Stimulated activated CD8-positive, alpha-beta memory T cell treated with anti-CD3 and anti-CD28 coated beads, Interleukin-7, amount 100 ng/mL, for 1 hour (primary cell): ENCODE measurements at places on chromosomes 6 and 20.

DNA sequence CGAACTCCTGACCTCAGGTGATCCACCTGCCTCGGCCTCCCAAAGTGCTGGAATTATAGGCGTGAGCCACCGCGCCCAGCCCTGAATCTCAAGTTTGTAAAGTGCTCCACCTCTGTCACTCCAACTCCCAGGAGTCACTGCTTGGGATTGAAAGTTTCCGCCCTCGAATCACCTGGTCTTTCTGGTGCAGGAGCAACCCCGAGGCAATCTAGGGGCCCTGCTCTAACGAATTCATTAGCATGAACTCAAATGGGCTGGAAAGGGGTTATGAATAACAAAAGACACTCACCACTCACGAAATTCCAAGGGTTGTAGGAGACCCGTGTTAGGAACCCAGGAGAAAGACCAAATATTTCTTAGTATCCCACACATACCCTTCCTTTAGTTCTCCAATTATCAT is 26.1 kb downstream of the RBCK1 start:
- DNase-seq, result no peak

DNA sequence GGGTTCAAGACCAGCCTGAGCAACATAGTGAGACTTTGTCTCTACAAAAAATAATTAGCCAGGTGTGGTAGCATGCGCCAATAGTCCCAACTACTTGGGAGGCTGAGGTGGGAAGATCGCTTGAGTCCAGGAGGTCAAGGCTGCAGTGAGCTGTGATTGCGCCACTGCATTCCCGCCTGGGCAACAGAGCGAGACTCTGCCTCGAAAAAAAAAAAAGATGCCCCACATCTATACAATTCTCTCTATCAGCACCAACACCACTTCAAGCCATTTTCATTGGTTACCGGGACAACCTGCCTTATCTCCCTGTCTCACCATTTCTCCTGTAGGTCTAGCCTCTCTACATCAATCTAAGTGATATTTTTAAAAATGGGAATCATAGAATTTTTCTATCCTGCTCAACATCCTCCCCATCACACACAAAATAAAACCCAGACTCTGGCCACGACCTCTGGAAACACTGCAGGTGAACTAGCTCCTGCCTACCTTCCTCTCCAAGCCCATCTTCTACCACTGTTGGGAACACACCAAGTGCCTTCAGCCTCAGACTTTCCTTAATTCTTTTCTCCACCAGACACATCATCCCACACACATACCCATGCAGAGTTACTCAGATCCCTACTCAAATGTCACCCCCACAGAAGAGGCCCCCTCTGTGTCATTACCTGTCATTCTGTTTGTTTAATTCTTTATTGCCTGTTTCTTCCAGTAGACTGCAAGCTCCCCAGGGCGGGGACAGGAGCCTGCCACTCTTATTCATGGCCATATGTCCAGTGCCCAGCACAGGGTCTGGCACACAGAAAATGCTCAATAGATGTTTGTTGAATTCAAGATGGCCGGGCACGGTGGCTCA is 9.6 kb upstream of the PLTP start:
- no peak for DNase-seq

- no peak for DNase-seq
Observed at GRCh38 chr6:56756219-56756789, 113.6 kb upstream of the DST start.

GRCh38 chr20:15107931-15108330 is 770.5 kb upstream of the FLRT3 start:
- no peak for DNase-seq

DNA sequence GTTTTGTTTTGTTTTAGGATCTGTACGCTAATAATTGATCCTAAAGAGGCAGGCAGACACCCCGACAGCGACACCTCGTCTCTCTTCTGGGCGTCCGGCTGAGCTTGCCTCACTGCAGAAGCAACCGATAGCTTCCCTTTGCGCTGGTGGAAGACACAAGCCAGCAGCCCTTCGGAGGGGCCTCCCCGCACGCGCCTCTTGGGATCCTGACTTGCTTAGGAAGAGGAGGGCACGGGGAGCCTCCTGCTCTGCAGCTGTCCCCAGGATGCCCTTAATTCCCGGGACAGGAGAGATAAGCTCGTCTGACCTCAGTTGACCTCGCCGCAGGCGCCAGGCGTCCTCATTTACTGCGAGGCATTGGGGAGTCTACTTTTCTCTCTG is 94.0 kb downstream of the CD83 start:
- DNase-seq, result no peak

DNA sequence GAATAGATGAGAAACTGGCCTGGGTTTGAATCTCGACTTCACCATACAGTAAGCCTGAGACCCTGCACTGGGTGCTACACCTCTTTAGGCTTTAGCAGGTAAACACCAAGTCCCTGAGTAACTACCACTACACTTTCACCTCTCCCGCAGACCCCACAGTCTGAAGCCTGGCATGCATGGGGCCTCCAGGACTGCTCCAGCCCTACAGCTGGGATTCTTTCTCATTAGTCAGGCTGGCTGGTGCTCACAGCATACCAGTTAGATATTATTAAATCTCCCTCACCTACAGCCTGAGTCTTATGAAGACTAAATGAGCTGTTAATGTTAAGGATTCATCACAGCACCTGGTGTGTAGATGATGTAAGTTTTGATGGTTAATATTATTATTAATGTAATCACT is 388.7 kb downstream of the ARHGAP18 start:
- no peak for DNase-seq

DNA sequence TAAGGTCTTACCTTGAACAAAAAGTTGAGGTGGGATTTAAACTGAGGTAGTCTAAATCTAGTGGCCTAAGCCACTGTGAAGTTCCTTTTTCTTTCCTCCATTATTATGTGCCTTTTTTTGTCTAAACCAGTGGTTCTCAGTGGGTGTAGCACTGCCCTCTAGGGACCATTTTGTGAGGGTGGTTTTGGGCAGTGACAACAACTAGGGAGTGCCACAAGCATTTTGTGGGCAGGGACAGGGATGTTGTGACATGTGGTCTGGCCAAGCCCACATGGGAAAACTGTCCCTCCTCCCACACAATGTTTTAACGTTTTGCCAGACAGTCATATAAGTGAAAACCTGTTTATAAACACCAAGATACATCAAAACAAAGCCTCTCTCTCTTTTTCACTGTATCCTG is 899.4 kb upstream of the FLRT3 start:
- DNase-seq, result no peak

DNA sequence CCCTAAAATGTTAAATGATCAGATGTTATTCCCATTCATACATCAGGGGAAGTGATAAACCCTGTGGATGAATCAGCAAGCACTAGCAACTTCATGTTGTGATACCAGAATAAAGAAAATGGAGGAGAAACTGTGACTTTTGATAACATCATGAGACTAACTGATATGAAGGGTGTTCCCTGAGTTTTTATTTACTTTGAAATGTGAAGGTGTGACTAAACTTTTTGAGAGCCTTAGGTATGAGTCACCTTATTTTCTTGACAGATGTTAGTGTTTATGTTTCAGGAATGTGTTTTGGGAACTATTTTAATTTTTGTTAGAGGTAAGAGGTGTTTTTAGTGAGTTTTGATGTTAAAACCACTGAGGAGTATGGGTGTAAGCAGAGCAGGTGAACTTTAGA is 4.4 kb downstream of the PARD6B start:
- DNase-seq, result no peak

DNA sequence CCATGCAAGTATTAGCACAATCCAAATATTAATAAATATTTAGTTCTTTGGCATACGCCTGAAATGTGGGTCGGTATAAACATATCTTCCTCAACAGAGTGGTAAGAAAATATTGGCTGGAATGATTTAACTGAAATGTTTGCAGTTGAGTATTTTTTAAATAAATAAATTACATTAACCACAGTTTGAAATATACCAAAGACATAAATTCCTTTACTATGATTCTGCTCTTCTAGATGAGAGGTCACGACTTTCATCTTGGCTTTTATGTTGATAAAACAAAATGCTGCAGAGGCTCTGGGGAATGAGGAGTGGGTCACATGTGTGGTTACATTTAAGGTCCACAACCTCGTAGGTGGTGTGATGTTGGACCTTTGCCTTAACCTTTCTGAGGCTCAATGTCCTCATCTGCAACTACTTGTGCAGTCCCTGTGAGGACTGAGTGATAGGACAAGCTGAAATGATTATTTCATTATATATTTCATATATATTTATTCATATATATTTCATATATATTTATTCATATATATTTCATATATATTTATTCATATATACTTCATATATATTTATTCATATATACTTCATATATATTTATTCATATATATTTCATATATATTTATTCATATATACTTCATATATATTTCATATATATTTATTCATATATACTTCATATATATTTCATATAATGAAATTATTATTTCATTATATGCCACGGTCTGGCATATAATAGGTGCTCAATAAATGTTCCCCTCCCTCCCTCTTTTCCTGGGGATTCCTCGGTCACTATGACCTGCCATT is 107.4 kb downstream of the SAMD5 start:
- DNase-seq, result no peak

GRCh38 chr20:44997668-44998067 is 31.4 kb downstream of the STK4 start:
- DNase-seq, result no peak

GRCh38 chr6:167476844-167477595 is 152.1 kb downstream of the TTLL2 start:
- no peak for DNase-seq
